ENCODE measurements at places on chromosomes 2 and 18. TPM values are rescaled to one million over a fixed set of nuclear protein-coding genes. Genes with fewer than 3 reads are reported as not detected.

DNA sequence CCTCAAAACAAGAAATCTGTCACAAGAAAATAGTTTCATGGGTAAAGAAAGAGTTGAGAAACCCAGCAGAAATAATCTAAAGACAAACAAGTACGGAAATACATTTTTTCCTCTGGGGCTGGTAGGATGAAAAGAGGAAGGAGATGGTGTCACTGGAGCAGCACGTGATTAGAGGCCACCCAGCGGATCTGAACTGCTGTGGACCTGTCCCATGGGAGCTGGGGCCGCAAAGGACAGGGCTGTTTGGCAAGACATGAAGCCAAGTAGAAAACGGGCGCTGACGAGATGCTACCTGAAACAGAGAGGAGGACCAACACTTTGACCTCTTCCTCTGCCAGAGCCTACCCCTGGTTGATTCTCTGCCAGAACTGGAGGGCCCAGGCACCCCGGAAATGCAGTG is 295.4 kb upstream of the ATP5MC3 start:
- H3K27me3 ChIP-seq, result no peaks in the 10 kb centered on the region
- no peaks in the 10 kb centered on the region for H3K4me1 ChIP-seq
- no peaks in the 10 kb centered on the region for H3K36me3 ChIP-seq
- no peak for DNase-seq
- H3K4me3 ChIP-seq, result no peak overlapping the region
- H3K27ac ChIP-seq, result no peak overlapping the region

GRCh38 chr2:152658221-152658620 is 59.0 kb downstream of the PRPF40A start:
- no peak overlapping the region for H3K4me3 ChIP-seq
- H3K27me3 ChIP-seq, result no peaks in the 10 kb centered on the region
- no peak overlapping the region for H3K27ac ChIP-seq
- H3K36me3 ChIP-seq, result peaks cover 57% of the 10 kb centered on the region

- no peaks in the 10 kb centered on the region for H3K36me3 ChIP-seq
- H3K27ac ChIP-seq, result no peak overlapping the region
- H3K27me3 ChIP-seq, result no peaks in the 10 kb centered on the region
- H3K4me1 ChIP-seq, result no peaks in the 10 kb centered on the region
Observed at GRCh38 chr2:210756855-210757254, 200.5 kb downstream of the CPS1 start.

GRCh38 chr2:216800836-216801235 is 59.0 kb downstream of the TNP1 start:
- H3K27ac ChIP-seq, result no peak overlapping the region
- H3K36me3 ChIP-seq, result no peaks in the 10 kb centered on the region
- no peak for DNase-seq
- H3K4me1 ChIP-seq, result peaks cover 2% of the 10 kb centered on the region
- H3K4me3 ChIP-seq, result no peak overlapping the region
- H3K27me3 ChIP-seq, result no peaks in the 10 kb centered on the region

The CD8B2 gene
- total RNA-seq, result 0.09 TPM

The STPG4 gene
- total RNA-seq, result not detected

The MAPK4 gene
- 9.0 TPM for total RNA-seq

Data from kidney (tissue), 22 donors.